ENCODE measurements at places on chromosomes 3 and 15. TPM values are rescaled to one million over a fixed set of nuclear protein-coding genes. Genes with fewer than 3 reads are reported as not detected.
A peak's percentile ranks its signal among the peaks of the same experiment; 100 is the strongest.

OSTN gene
- not detected for total RNA-seq

SH2D7 gene
- not detected for total RNA-seq

CIDEC gene
- not detected for total RNA-seq

DNA sequence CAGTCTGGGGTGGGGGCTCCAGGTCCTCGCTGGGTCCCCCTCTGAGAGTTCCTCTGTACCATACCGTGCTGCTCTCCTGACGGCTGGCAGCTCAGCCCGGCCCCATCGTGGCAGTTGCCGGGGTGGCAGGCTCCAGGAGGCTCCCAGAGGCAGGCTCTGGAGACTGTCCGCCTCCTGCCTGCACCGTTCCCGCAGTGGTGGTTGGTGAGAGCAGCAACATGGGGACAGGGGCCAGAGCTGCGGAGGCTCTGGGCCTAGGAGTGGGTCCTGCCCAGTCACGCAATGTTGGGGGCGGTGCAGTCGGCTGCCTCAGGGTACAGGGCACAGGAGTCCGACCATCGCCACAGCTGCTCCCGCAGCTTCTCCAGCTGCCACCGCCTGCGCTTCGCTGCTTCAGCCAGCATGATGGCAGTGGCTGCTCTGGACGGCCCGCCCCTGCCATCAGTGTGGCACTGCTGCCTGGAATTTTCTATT lies 492.7 kb downstream of the AGBL1 start:
- no peak overlapping the region for H3K4me3 ChIP-seq
- no peaks in the 10 kb centered on the region for H3K4me1 ChIP-seq
- H3K36me3 ChIP-seq: no peaks in the 10 kb centered on the region
- H3K27me3 ChIP-seq: no peaks in the 10 kb centered on the region
- DNase-seq: no peak
- H3K27ac ChIP-seq: no peak overlapping the region

DNA sequence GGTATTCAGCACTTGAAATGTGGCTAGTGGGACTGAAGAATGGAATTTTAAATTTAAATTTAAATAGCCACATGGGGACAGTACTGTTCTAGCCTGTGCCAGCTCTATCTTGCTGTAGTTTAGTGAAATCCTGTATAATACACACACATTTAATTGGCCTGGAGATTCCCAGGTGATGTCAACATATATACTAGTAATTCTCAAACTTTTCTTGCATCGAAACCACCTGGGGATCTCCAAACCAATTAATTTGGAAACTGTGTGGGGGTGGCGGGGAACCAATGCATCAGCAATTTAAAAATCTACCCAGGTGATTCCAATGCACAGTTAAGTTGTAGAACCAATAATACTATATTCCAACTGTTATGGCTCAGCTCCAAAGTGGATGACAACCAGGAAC lies 228.9 kb upstream of the MRPL3 start:
- no peaks in the 10 kb centered on the region for H3K4me1 ChIP-seq
- no peak overlapping the region for H3K4me3 ChIP-seq
- H3K27ac ChIP-seq: no peak overlapping the region
- H3K36me3 ChIP-seq: no peaks in the 10 kb centered on the region
- H3K27me3 ChIP-seq: peaks cover 24% of the 10 kb centered on the region
- DNase-seq: no peak

DNA sequence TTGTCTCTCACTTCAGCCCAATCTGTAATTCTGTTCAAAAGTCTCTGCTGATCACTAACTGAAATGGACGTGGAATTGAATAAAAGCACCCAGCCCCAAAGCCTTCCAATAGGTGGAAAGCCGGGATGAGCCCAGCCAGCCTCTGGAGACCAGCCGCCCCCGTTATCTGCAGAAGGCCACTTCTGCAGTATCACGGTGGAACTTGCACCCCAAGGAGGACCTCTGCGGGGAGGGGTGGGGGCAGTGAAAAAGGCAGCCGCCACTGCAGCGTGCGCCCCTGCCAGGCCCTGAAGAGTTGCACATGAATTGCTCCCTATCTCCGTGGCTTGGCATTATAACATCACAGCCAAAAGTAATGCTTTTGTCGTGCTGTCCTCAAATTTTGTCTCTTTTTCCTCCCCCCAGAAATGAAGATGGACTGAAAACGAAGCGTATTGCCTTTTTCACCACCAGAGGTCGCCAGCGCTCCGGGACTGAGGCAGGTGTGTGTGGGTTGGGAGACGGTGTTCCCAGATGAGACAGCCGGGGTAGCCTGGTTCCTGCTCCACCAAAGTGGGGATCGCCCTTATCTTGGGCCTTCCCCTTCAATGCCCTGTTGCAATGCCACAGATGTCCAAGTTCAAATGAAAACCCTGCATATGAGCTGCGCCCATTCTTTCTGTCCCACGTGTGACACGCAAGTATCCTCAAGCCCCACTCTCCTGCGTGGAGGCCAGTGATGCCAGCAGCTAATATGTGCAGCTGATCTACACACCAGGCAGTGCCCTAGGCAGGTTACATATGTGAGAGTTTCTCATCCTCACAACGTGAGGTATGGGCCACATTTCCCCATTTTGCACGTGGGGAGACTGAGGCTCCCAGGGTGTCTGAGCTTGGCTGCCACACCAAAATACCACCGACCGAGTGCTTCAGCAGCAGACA lies 96.0 kb downstream of the LRRK1 start:
- no peaks in the 10 kb centered on the region for H3K4me1 ChIP-seq
- peak; percentile 32 for DNase-seq
- no peak overlapping the region for H3K27ac ChIP-seq
- H3K27me3 ChIP-seq: no peaks in the 10 kb centered on the region
- no peak overlapping the region for H3K4me3 ChIP-seq

GRCh38 chr3:178117641-178118040 lies 418.6 kb upstream of the KCNMB2 start:
- H3K36me3 ChIP-seq: no peaks in the 10 kb centered on the region
- H3K27me3 ChIP-seq: no peaks in the 10 kb centered on the region
- H3K4me3 ChIP-seq: no peak overlapping the region
- no peak overlapping the region for H3K27ac ChIP-seq

DNA sequence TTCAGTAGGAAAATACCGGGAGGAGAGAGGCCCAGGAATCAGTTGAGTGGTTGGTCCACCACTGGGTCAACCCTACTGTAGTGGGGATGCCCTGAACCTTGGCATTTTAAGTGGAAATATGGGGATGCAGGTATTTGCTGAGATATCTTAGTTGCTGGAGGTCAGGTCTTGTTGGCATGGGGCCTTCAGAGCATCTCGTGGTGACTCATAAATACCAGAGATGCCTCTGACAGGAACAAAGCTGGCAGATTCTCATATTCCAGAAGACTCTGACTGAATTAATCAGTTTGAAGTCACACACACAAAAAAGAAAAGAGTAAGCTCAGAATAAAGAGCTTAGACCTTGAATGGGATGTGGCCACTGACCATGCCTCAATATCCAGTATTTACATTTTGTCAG lies 91.6 kb downstream of the CACNA2D3 start:
- H3K27me3 ChIP-seq: no peaks in the 10 kb centered on the region
- no peak for DNase-seq
- H3K4me3 ChIP-seq: no peak overlapping the region
- no peaks in the 10 kb centered on the region for H3K36me3 ChIP-seq
- H3K4me1 ChIP-seq: 0 out of 2 replicates have a peak, but pooled peaks cover 3% of the 10 kb centered on the region

- H3K4me1 ChIP-seq: no peaks in the 10 kb centered on the region
- H3K27me3 ChIP-seq: no peaks in the 10 kb centered on the region
- H3K4me3 ChIP-seq: no peak overlapping the region
- H3K27ac ChIP-seq: no peak overlapping the region
Measured at GRCh38 chr3:149990423-149990948, 19.8 kb upstream of the PFN2 start.

- H3K27ac ChIP-seq: no peak overlapping the region
- H3K4me3 ChIP-seq: no peak overlapping the region
- H3K4me1 ChIP-seq: no peaks in the 10 kb centered on the region
- no peaks in the 10 kb centered on the region for H3K36me3 ChIP-seq
Measured at GRCh38 chr3:50430950-50431435, 71.7 kb upstream of the TMEM115 start.

All from HCT116 (cell line).